ENCODE measurements at places on chromosomes 7 and 10. TPM values are rescaled to one million over a fixed set of nuclear protein-coding genes. Genes with fewer than 3 reads are reported as not detected.

TAS2R4 gene
- not detected for polyA plus RNA-seq

GRCh38 chr10:106914016-106914415 lies 250.5 kb downstream of the SORCS1 start:
- DNase-seq, result no peak

DNA sequence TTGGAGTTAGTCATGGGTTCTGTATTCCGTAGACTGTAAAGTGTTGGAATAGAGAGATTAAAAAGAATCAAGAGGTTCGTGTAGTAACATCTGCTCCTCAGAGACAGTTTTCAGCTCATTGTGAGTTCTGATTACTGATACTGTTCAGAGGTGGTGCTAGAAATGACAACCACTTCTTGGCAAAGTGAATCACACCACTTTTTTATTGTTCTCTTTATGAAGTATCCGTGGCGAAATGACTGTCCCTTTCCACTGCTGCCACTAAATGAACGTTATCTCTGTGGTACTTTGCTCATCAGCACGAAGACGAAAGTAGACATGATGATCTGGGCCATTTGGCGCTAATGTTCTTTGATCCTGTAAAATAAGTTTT lies 860 bp downstream of the RPP30 start:
- DNase-seq, result no peak

GRCh38 chr10:113283189-113283588 lies 269.7 kb upstream of the HABP2 start:
- no peak for DNase-seq

SPDYE8 gene
- not detected for polyA plus RNA-seq

PNLIPRP2 gene
- polyA plus RNA-seq, result not detected

DNA sequence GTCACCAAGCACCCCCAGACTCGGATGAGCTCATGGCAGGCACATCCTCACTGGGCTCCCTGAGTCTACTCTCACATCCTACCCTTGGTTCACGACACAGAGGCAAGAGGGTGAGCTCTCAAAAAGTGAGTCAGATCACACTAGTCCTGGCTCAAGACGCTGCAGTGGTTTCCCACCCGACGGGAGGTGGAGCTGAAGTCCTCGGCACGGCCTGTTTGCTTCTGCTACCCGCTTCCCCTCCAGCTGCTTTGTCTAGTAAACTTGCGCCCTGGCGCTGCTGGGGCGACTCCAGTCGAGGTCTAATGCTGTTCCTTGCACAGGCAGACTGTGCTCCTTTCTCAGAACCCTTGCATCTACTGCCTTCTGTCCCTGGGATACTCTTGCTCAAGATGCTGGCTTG lies 13.5 kb upstream of the SFMBT2 start:
- DNase-seq, result no peak

DNA sequence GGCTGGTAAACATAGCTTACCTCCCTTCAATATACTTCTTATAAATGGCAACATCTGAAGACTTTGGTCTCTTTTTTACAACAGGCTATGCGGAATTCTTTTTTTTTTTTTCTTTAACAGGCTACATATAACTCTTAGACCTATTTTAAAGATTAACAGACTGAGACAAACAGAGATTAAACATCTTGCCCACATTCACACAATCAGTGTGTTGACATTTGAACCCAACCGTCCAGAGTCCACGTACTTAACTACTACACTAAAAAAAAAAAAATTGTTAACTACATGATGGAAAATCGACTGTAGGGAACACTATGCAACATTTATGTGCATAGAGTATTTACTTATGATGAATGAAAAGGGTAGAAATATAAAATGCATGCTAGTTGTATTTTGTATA lies 298.5 kb downstream of the ELMO1 start:
- peak; percentile 14 for DNase-seq

- no peak for DNase-seq
These were observed 6.2 kb downstream of the PYROXD2 start for GRCh38 chr10:98408799-98409198.

RBP4 gene
- polyA plus RNA-seq, result 24.3 TPM

GRCh38 chr10:5774987-5775620 lies 38.1 kb downstream of the GDI2 start:
- DNase-seq, result no peak

GRCh38 chr7:41809940-41810576 lies 107.2 kb upstream of the INHBA start:
- DNase-seq, result no peak

- DNase-seq, result no peak
These were observed 98.3 kb upstream of the KCNIP2 start for GRCh38 chr10:101941871-101942270.

DNA sequence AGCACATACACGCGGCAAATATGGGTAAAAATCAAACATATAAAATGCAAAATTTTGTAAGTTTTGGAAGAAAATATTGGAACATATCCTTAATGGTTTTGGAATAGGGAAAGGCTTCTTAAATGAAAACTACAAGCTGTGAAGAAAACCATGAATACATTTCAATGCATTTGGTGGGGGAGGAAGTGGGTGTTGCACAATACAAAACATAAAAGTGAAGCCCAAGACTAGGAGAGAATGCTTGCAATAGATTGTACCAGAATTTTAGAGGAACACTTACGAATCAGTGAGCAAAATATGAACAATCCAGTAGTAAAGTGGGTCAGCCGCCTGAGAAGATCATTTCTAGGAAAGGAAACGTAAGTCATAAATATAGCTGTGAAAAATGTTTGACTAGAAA lies 322.6 kb upstream of the MKI67 start:
- no peak for DNase-seq

DNA sequence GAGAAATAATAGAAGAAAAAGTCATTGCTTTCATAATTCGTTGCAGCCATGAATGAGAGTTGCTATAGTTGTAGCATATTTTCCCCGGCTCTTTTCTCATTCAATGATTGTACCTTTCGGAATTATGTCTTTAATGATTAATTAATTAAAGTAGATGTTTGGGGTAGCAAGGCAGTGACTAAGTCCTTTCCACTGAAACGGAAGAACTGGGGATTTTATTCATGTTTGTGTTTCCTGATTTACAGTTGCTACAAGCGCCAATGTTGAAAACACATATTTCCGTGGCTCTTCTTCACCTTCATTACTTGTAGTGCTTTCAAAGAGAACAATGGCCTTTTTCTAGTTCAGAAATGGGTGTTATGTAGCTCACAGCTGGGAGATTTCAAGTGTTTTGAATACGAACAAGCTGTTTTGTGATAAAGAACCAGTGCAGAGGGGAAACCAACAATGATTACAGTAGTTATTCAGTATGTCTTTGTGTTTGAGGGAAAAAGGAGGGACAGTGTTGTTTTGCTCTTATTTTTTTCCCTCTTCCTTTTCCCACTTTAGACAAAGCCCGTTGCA lies 153.5 kb downstream of the NSUN6 start:
- no peak for DNase-seq
